Islet precursor cell (in vitro differentiated cells): ENCODE measurements at places on chromosomes 6 and 20.

DNA sequence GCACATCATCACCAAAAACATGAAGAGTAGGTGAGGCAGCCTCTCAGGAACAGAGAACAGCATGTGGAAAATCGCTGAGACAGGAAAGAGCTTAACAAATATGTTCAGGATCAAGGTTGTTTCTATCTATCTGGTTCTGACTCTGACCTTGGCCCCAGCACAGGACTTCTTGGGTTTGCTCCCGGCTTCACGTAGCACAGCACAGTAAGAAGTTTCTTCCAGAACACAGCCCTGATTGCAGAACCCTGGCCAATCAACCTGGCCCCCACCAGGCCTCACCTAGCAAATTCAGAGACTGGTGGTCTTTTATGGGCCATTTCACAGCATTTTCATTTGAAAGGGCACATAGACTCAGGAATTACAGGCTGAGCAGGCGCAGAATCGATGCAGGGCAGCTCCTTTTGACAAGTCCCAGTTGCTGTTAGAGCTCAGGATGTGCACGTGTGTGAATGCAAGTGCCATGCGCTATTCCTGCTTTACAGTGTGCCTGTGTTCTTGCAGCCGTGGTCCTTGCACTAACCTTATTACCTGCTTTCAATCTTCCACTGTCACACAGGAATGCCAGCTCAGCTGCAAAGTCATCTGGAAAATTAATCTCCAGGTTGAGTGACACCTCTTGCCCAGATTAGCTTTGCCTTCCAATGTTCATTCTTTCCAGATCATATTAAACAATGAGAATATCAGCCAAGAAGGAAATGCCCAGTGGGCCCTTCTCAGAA, 100.5 kb upstream of the SLC2A12 start:
- DNase-seq = no peak

DNA sequence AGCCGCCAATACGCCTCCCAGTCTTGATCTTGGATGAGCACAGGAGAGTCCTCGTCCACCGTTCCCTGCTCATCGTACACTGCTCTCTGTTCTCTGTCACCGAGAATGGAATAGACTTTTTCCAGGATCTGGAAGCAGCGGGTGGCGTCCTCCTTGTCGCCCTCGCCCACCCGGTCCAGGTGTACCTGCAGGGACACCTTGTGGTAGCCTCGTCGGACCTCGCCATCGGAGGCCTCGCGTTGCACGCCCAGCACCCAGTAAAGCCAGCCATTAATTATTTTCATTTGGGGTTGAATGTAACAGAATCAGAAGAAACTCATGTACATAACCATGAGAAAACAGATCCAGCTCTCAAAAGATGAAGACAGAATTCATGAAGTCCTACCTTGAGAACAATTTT, 59.9 kb downstream of the JAG1 start:
- no peak for DNase-seq

DNA sequence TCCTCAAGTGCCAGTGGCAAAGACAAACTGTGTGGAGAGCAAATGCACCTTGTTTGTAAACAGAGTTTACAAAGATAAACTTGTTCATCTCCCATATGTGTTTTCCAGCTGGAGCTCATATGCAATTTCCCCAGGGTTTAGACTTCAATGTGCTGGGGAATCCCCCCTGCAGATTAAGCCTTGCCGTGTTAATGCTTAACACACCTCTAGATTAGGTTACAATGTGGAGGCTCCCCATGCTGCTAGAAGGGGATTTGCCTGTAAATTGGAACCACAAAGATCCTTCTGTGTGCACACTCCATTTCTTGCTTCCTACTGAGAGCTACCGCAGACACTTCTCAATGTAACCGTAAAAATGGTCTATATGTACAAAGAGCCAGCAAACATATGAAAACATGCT, 263.1 kb downstream of the TBX18 start:
- no peak for DNase-seq

- no peak for DNase-seq
Observed at GRCh38 chr6:111992851-111993250, 61.1 kb upstream of the CCN6 start.

DNA sequence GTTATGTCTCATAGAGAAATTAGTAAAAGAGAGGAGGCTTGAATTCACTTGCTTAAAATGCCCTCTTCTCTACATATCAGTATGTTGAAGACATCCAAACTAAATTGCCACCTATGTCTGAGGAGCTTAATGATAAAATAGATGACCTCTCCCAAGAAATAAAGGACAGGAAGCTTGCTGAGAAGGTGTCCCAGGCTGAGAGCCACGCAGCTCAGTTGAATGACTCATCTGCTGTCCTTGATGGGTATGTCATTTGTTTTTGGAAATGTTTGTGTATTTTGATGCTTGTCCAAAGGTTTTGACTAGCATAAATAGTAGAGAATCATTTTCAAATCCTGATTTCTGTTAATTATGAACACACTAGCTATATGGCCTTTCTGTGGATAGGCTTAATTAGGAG, 307.7 kb downstream of the ARHGAP18 start:
- no peak for DNase-seq
